ENCODE measurements at places on chromosomes 13 and 19.
A peak's percentile ranks its signal among the peaks of the same experiment; 100 is the strongest.

DNA sequence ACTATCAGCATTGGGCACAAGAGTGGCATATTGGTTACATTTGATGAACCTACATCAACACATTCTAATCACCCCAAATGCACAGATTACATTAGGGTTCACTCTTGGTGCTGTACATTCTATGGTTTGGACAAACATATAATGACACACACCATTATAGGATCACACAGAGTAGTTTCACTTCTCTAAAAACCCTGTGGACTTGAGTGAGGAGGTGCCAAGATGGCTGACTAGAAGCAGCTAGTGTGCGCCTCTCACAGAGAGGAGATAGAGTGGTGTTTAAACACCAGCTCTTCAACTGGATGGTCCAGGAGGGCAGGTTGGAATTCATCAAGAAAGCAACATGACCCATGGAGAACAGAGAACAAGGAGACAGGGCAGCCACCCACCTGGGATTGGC is 265.6 kb downstream of the TDRD3 start:
- DNase-seq, result no peak

DNA sequence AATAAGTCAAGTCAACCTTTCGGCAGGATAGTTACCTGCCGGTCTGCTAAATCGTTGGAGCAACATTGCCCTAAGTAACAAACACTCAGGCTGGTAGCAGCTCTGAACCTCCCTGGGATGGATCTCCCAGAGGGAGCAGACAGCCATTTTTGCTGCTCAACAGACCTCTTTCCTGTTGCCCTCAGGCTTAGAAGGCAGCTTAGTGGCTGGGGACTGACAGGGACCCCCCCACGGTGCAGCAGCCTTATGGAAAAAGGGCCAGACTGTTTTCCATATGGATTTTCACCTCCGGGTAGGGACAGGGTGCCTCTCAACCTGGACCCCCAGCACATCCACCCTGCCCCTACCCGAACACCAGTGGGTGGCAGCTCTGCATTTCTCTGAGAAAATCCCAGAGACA is 49.7 kb downstream of the UBL3 start:
- DNase-seq, result no peak

DNA sequence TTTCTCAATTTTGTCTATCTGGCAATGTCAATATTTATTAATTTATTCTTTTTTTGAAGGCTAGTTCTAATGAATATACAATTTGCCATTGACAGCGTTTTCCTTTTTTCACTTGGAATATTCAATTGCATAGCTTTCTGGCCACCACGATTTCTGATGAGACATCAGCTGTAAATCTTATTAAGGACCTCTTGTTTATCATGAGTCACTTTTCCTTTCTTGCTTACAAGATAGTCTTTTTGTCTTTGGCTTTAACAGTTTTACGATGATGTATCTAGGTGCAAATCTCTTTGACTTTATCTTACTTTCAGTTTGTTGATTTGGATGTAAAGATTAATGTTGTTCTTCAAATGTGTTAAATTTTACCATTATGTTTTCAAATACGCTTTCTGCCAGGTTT is 991.6 kb upstream of the SLC10A2 start:
- no peak for DNase-seq

- DNase-seq, result no peak
These were observed 459.4 kb upstream of the PCDH20 start for GRCh38 chr13:61874970-61875579.

DNA sequence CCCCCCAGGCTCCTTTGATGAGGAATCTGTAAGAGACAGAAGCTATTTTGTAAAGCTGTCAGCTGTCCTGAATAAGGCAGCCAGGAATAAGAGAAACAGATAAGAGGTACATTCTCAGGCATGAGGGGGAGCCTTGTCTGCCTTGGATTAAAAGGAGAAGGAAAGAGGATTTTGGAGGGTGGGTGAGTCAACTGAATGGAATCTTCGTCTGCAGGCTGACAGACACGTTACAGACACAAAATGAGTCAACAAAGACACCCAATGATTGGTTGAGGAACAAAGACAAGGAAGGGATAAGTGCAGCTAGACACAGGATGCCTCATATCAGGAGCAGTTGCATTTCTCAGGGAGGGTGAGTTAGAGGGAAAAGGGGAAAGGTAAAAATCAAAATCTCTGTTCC is 162.5 kb downstream of the OLFM4 start:
- no peak for DNase-seq

GRCh38 chr13:57630661-57631595 is 616 bp upstream of the PCDH17 start:
- DNase-seq, result no peak

GRCh38 chr19:56919308-56919995 is 78.9 kb upstream of the PEG3 start:
- DNase-seq, result no peak

DNA sequence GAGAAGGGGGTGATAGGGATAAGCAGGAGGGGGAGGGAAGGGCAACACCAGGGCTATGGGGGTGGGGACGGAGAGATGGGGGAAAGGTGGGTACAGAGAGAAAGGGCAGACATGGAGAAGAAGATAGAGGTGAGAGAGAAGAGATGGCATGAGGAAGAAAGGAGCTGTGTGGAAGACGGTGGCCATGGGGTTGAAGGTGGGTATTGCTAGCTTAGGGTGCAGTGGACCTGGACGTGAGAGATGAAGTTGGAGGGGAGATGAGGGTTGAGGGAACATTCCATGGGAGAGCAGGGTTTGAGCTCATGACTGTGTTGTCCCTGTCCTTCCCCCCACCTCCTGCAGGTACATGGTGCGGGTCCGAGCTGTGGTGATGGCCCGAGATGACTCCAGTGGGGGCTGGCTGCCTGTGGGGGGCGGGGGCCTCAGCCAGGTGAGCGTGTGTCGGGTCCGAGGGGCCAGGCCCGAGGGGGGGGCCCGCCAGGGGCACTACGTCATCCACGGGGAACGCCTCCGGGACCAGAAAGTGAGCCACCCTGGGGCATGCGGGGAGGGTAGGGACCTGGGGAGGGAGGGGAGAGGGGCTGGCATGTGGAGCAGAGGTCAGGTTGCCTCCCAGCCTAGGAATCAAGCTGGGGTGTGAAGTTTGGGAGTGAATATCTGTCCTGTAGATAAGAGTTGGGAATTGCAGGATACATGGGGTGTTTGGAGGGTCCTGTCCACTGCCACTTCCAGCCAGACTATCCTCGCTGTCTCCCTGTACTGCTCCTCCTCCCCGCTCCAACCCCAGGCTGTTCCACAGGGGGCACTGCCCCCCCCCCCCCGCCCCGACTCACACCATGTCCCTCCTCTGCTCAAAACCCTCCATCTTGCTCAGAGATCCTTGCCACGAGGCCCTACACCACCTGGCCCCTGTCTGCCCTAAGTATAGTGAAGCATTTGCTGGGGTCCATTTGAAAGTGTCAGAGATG is 1.7 kb downstream of the SPRED3 start:
- no peak for DNase-seq

- DNase-seq, result peak; percentile 90
These were observed at the start of gene ENOX1 for GRCh38 chr13:43786766-43787517. Gene ENOX1 (minus strand): TSS chr13:43786972.

GRCh38 chr13:106709522-106709921 is 141.6 kb upstream of the ARGLU1 start:
- DNase-seq, result no peak

- no peak for DNase-seq
These were observed 22.1 kb downstream of the ADGRL1 start for GRCh38 chr19:14183741-14184350.

- DNase-seq, result no peak
These were observed 1594.5 kb upstream of the PCDH20 start for GRCh38 chr13:63010072-63010658.

GRCh38 chr13:98706446-98707110 is 45.9 kb downstream of the SLC15A1 start:
- no peak for DNase-seq

DNA sequence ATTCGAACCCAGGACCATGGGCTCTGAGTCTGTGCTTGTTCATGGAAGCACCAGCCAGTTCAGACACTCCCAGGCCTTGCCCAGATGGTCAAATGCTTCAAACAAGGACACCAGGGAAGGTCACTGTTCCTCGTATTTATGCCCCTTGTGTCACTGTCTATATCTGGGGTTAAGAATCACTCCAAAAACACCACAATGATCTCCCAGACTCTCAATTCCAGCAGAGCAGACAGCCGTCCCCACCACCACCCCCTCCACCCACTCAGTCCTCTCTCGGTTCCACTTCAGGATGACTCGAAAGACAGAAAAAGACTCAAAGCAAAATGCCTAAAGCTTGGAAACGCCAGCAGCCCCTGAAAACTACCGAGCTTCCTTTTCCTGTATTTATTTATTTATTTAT is 79.0 kb downstream of the INSR start:
- DNase-seq, result no peak

GRCh38 chr13:114001331-114002008 is 27.6 kb upstream of the C13orf46 start:
- DNase-seq, result no peak

GRCh38 chr13:82658811-82659210 is 1223.5 kb downstream of the SLITRK1 start:
- DNase-seq, result no peak

DNA sequence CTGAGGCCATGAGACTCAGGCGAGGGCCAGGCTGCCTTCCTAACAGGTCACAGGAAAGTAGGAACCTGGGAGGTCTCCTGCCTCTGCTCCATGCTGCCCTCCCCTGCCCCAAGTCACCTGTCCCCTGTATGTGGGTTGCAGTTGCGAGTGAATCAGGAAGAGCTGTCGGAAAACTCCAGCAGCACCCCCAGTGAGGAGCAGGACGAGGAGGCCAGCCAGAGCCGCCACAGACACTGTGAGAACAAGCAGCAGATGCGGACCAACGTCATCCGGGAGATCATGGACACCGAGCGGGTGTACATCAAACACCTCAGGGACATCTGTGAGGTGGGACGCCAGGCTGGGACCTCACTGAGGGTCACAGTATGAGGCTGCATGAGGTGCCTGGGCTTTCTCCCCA is 22.8 kb upstream of the C1QTNF9 start:
- DNase-seq, result no peak
